RWPE2 (cell line): ENCODE measurements at places on chromosomes 3 and 15.

GRCh38 chr15:68154923-68155559 lies 50.1 kb downstream of the CALML4 start:
- H3K4me3 ChIP-seq = no peak overlapping the region
- DNase-seq = no peak
- no peak overlapping the region for H3K27ac ChIP-seq
- H3K4me1 ChIP-seq = peaks cover 8% of the 10 kb centered on the region
- peaks cover 40% of the 10 kb centered on the region for H3K36me3 ChIP-seq

DNA sequence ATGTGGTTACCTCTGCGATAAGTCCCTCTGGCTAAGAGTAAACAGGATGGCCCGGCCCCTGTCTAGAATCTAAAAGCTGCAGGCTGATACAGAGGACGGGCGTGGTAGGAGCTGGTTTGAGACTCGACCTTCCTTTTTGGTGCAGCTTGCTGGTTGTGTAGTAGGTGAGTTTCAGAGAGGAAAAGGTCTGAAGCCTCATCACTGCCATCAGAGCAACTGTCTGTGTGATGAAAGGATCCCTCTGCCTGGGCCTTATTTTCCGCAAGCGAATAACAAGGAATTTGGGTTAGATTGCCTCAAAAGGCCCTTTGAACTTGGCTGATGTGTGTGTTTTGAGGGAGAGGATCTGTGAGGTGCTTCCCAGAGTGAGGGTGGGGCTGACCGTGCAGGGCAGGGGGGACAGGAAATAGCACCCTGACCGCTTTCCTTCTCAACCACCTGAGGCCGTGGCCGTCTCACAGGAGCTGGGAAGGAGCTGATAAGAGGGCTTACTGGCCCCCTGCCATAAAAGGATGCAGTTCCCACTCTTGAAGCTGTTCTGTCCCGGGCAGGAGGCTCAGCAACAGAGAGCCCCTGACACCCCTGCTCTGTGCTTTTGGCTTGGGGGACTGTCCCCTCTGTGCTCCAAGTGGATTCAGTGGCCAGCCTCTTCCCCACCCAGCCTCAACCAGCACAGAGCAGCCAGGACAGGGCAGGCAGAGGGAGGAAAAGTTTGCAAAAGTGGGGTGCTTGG lies 45.6 kb upstream of the TFRC start:
- H3K27ac ChIP-seq = no peak overlapping the region
- H3K4me1 ChIP-seq = peaks cover 9% of the 10 kb centered on the region
- H3K4me3 ChIP-seq = no peak overlapping the region
- no peak for DNase-seq
- no peaks in the 10 kb centered on the region for H3K36me3 ChIP-seq

DNA sequence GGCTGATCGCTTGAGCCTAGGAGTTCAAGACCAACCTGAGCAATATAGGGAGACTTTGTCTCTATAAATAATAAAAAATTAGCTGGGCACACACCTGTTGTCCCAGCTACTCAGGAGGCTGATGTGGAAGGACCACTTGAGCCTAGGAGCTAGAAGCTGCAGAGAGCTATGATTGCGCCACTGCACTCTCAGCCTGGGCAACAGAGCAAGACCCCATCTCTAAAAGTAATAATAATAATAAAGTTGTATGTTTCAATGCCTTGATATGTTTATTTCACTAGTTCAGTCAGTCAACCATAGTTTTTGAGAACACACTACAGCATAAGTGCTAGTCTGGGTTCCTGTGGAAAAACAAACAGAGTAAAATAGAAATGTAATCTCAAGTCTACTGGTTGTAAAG lies 36.5 kb downstream of the IGF2BP2 start:
- peak overlapping the region; percentile 55 for H3K27ac ChIP-seq
- DNase-seq = no peak
- H3K27me3 ChIP-seq = no peaks in the 10 kb centered on the region
- peaks cover 14% of the 10 kb centered on the region for H3K36me3 ChIP-seq
- H3K4me1 ChIP-seq = peaks cover 37% of the 10 kb centered on the region

DNA sequence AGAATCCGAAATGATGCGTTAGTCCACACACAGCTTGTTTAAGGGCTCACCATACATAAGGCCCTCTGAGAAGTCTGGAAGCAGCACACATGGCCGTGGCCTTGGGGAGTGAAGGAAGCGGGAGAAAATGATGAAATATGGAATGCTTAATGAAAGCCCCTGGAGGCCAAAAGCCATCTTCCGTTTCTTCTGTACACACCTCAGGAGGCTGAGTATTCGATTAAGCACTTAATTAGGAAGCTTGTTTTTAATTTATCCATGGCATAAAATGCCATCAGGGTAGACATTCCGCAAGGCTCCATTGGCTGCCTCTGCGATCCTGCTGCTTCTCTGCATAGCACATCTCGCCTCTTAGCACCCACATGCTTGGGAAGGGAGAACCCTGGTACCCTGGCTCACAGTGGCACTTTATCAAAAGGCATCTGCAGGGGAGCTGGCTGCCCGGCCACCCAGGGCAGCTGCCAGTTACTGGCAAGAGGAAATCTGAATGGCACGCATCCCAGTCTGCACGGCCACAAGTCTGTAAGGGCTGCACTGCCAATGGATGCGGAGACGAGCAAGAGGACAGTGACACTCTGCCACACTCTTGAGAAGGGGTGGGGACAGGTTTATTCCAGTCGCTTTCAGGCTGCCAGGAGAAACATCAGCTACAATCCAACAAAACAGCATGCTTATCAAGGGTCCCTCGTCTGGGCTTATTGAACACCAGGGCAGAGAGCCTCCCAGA lies 356.2 kb downstream of the OCA2 start:
- H3K27ac ChIP-seq = no peak overlapping the region
- peak; percentile 45 for DNase-seq
- H3K36me3 ChIP-seq = no peaks in the 10 kb centered on the region
- no peaks in the 10 kb centered on the region for H3K27me3 ChIP-seq
- no peaks in the 10 kb centered on the region for H3K4me1 ChIP-seq

DNA sequence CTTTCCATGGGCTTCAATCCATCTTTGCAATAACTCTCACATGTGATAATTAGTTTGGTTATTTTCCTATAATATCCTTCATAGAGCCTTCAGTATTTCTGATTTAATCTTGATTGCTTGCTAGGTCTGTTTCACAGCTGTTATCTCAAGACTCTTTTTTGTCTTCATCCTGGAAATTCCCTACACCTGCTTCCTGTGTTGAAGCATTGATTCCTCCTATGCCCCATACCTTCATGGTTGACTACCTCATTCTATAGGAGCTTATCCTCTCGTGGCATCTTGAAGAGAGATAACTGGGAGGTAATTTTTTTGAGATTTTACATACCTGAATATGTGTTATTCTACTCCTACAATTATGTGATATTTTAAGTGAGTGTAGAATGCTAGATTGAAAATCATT lies 26.7 kb downstream of the PIK3CA start:
- H3K27ac ChIP-seq = no peak overlapping the region
- no peaks in the 10 kb centered on the region for H3K36me3 ChIP-seq

DNA sequence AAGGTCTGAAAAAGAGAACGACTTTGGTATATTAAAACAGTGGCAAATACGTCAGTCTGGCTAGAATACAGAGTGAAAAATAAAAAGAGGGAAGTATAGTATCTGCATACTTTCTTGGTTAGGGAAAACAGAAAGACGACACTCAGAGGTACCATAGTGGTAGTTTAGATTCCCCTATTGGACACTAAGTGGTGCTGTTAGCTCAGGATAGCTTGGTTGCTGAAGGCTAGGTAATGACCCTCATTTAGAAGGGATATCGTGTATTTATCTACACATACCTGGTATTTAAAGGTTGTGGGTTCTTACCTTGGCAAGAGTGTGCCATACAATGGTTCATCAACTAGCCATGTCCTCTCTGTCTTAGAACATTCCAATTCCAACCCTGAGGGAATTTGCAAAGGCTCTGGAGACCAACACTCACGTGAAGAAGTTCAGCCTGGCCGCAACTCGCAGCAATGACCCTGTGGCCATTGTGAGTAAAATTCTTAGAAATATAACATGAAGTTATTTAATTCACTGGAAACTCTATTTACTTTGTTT lies 31.0 kb downstream of the TMOD2 start:
- peaks cover under 1% of the 10 kb centered on the region; the same call in 1 of the 2 replicates for H3K36me3 ChIP-seq
- H3K4me3 ChIP-seq = no peak overlapping the region
- DNase-seq = no peak

GRCh38 chr3:85875589-85875988 lies 916.8 kb downstream of the CADM2 start:
- no peaks in the 10 kb centered on the region for H3K4me1 ChIP-seq
- no peak for DNase-seq
- H3K27me3 ChIP-seq = no peaks in the 10 kb centered on the region
- no peak overlapping the region for H3K27ac ChIP-seq

GRCh38 chr3:101665357-101665756 lies 11.6 kb downstream of the ZBTB11 start:
- H3K27me3 ChIP-seq = no peaks in the 10 kb centered on the region
- no peak overlapping the region for H3K27ac ChIP-seq
- H3K36me3 ChIP-seq = peaks cover 94% of the 10 kb centered on the region
- H3K4me3 ChIP-seq = no peak overlapping the region
- no peak for DNase-seq
- no peaks in the 10 kb centered on the region for H3K4me1 ChIP-seq

DNA sequence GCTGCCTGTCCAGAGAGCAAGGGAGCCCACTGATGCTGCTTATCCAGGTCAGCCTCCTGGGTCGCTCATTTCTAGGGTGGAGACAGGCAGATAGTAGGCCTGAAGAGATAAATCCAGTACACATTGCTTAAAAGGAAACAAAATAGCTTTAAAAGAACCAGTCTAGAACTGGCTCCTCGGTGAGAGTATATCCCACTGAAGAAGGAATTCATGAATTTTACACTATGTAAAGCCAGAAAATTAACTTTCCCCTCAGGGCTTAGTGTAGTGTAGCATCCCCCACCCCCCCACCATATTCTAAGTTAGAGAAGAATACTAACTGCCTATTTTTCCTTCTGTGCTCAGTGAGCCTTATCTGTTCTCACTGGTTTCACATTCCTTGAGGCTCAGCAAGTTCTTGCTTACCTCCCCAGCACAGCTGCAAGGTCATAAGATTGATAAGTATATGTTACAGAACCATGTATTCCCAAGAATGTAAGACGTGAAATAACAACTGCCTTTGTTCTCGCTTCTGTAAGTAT lies 30.5 kb upstream of the NOX5 start:
- H3K27ac ChIP-seq = no peak overlapping the region
- no peaks in the 10 kb centered on the region for H3K4me1 ChIP-seq
- no peaks in the 10 kb centered on the region for H3K27me3 ChIP-seq

GRCh38 chr3:197874064-197874463 lies 75.9 kb upstream of the RPL35A start:
- no peaks in the 10 kb centered on the region for H3K27me3 ChIP-seq
- DNase-seq = no peak
- peaks cover 51% of the 10 kb centered on the region for H3K36me3 ChIP-seq
- H3K4me3 ChIP-seq = no peak overlapping the region

DNA sequence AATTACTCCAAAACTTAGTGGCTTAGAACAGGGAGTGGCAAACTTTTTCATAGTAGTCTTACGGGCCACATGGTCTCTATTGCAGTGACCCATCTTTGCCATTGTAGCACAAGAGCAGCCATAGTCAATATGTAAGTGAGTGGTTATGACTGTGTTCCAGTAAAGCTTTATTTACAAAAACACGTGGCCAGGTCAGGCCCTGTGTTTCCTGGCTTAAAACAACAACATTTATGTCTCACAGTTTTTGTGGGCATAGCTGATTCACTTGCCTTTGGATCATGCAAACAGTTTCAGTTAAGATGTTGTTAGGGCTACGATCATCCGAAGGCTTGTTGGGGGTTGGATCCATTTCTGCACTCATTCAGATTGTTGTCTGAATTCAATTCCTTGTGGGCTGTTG lies 103.8 kb downstream of the CHCHD6 start:
- no peak overlapping the region for H3K27ac ChIP-seq
- DNase-seq = no peak
- no peaks in the 10 kb centered on the region for H3K27me3 ChIP-seq
- no peaks in the 10 kb centered on the region for H3K36me3 ChIP-seq
- no peak overlapping the region for H3K4me3 ChIP-seq
- no peaks in the 10 kb centered on the region for H3K4me1 ChIP-seq

GRCh38 chr3:197546307-197547085 lies 9.3 kb downstream of the BDH1 start:
- no peaks in the 10 kb centered on the region for H3K27me3 ChIP-seq
- 0 out of 2 replicates have a peak, but pooled peaks cover 4% of the 10 kb centered on the region for H3K36me3 ChIP-seq
- DNase-seq = no peak
- no peaks in the 10 kb centered on the region for H3K4me1 ChIP-seq
- H3K4me3 ChIP-seq = no peak overlapping the region
- no peak overlapping the region for H3K27ac ChIP-seq

DNA sequence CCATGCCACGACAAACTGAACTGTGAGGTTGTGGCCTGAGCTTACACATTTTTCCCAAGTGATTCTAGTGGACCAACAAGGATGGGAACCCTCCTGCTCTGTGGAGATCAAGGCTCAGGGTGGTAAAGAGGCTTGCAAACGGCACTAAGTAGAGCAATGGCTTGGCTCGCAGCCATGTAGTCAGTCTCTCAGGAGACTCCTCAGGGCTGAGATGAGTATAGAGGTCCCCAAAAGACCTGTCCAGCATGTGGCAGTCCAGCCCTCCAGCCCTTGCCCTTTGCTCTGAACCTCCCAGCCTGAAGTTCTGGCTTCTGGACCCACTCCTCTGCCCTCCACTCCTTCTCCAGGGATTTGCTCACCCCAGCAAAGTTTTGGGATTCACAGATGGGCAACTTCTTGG lies 8.3 kb upstream of the CAMP start:
- H3K27me3 ChIP-seq = no peaks in the 10 kb centered on the region
- DNase-seq = no peak
- no peak overlapping the region for H3K27ac ChIP-seq
- H3K4me1 ChIP-seq = no peaks in the 10 kb centered on the region
- no peaks in the 10 kb centered on the region for H3K36me3 ChIP-seq

GRCh38 chr3:4711680-4711992 lies 218.5 kb downstream of the ITPR1 start:
- H3K36me3 ChIP-seq = no peaks in the 10 kb centered on the region
- H3K4me1 ChIP-seq = peaks cover 10% of the 10 kb centered on the region
- DNase-seq = no peak
- peak overlapping the region; percentile 61 for H3K27ac ChIP-seq
- H3K27me3 ChIP-seq = no peaks in the 10 kb centered on the region
- H3K4me3 ChIP-seq = no peak overlapping the region

GRCh38 chr3:188867691-188868265 lies 304.0 kb upstream of the TPRG1 start:
- no peaks in the 10 kb centered on the region for H3K4me1 ChIP-seq
- H3K36me3 ChIP-seq = peaks cover 6% of the 10 kb centered on the region
- no peak overlapping the region for H3K27ac ChIP-seq
- H3K4me3 ChIP-seq = no peak overlapping the region
- no peak for DNase-seq

- H3K4me1 ChIP-seq = no peaks in the 10 kb centered on the region
- H3K36me3 ChIP-seq = no peaks in the 10 kb centered on the region
- H3K27me3 ChIP-seq = peaks cover 100% of the 10 kb centered on the region
- DNase-seq = no peak
- H3K4me3 ChIP-seq = no peak overlapping the region
Measured at GRCh38 chr3:147392625-147392946, 13.8 kb downstream of the ZIC4 start.
